H7 (cell line): ENCODE measurements at places on chromosomes 12 and 14. TPM values are rescaled to one million over a fixed set of nuclear protein-coding genes. Genes with fewer than 3 reads are reported as not detected.

DNA sequence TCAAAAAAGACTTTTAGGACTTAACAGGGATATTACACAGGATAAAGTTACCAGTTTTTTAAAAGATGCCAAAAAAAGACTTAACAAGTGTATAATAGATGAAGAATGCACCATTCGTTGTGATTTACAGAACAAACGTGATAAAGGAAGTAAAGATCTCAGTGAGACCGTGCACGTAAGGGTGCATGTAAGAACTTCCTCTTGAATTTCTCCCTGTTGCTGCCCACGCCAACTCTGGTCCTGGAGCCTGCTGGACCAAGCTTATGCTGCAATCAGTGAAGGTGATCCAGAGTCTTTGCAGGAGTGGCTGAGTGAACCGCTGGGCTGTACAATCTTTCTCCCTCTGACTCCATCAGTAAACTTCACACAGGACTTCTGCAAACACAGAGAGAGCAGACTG, 593.7 kb downstream of the TMEM121 start:
- DNase-seq, result no peak

GRCh38 chr14:71380271-71380670, 473.0 kb downstream of the PCNX1 start:
- no peak for DNase-seq

GRCh38 chr14:22388669-22389595, 200.1 kb downstream of the DAD1 start:
- DNase-seq, result no peak

DNA sequence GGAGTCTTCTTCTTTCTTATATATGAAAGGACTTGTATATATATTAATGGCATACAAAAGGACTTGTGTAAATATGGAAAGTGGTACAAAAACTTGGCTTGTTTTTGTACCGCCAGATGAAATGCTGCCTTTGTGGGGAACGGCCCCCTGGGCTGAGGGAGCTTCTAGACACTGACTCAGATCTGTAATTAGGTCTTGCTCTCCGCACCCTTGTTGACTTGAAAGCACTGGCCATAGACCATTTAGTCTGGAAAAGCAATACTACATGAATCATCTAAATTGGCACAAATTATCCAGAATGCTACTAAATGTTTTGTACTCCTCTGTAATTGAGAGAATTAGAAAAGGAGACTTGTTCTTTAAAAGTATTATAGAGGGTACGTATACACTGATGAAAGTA, 399.9 kb upstream of the RGS6 start:
- no peak for DNase-seq

YARS2 gene
- total RNA-seq, result 72.7 and 85.8 TPM in 2 replicates

DNA sequence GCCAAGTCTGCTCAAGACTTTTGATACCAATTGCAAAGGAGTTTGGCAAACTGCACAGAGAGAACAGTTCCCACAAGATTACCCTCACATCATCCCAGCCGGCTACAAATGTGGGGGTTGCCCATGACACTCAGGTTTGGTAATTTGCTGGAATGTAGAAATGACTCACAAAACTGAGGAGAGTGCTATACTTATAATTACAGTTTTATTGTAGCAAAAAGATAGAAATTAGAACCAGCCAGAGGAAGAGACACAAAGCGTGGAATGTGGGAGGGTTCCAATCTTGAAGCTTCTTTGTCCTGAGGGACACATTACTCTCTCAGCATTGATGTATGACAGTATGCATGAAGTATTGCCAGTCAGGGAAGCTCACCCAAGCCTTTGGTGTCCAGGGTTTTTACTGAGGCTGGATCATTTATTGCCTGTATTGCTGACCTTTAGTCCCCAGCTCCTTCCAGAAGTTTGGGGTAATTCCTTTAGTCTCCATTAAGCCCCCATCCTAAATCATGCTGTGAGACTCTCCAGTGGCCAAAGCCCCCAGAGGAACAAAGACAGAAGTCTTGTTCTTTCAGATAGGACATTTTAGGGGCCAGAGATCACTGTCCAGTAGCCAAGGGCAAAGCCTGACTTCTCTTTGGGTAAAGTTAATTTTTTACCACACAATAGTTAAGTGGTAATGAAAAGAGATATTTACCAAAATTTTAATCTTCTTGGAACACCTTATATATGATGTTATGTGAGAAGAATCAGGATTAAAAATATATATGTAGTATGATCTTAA, 9.9 kb downstream of the TBK1 start:
- DNase-seq, result no peak

NANOG gene
- 147 and 178 TPM in 2 replicates for total RNA-seq

- DNase-seq, result no peak
Measured at GRCh38 chr14:71733210-71733883, 198.9 kb upstream of the RGS6 start.

DNA sequence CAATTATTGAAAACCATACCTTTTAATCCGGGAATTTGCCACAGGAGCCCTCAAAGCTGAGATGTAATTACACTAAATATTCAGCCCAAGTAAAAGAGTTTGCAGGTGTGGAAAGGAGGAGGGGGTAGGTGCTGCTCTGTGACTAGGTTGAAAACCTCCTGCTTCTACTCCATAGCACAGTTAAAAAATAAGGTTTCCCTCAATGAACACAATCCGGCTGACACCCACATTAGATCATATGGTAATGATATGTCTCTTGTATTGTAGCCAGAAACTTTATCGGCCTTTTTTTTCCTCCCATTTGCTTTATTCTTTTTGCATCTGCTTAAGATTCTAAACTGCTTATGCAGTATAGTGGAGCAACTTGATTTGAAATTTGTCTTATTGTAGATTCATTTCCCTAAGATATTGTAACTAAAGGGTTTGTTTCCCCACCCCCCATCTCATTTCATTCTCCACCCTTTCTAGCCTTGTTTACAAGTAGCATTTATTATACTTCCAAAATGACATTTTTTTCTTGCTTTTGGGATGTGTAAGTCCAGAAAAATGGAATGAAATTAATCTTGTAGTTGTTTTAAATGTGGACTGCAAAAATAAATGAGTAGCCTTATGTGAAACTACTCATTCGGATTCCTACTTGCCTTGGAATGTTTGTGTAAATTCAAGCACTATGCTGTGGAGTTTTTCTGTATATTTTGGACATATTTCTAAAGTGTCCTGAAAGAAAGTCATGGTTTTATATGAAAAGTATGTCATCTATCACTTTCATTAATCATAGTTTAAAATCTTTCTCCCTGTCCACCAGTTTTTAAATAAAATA, at the start of gene DCN:
TSS of gene DCN (minus strand) at position 182 of the 820 bp plus-strand sequence. CDS start 4,265 bp downstream, outside the sequence.
- DNase-seq, result no peak

GRCh38 chr12:123034865-123035264, 54.4 kb downstream of the ARL6IP4 start:
- no peak for DNase-seq

PTGER2 gene
- 0.24 and 1.9 TPM in 2 replicates for total RNA-seq

DNA sequence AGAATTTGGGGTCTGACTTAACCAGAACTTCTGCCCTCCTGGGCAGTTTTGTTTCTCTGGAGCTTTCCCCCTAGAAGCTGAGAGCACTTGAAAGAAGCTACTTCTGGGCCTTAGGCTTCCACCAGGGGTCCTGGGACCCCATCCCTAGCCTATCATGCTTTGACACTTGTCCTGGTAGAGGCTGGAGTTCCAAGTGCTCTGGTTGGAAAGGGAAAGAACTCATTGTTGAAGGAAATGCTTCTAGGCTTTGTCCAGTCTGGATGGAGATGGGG, 1.4 kb upstream of the COL2A1 start:
- DNase-seq, result no peak

DNA sequence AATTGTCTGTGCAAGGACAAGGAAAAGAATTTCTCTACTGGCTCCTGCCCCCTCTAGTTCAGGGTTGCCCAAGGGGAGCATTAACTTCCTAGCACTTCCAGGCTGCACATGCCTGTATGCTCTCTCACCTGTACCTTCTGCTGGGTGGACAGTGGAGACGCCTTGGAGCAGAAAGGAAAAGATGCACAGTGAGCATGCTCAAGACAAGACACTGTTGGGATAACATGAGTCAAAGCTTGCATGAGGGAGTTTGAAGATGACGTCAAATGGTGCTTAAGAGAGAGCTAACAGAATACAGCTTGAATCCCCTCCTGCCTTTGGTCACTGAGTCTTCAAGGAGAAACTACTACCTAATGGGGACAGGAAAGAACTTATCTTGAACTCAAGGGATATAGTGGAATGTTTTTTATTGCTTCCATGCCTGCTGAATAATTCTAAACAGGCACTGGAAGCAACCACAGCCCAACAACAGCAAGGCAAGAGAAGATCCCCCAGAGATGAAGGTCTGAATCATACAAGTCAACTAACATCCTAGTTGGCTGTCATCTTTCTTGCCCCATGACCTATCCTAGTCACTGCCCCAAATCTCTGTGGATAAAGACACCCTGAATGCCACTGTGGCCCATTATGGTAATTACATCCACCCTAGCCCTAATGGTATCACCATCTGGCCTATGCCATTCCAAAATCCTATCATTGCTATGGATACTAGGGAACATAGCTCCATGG, 23.5 kb downstream of the RPS6KA5 start:
- DNase-seq, result no peak

GRCh38 chr12:64103825-64104740, 118.0 kb downstream of the KICS2 start:
- DNase-seq, result no peak

DNA sequence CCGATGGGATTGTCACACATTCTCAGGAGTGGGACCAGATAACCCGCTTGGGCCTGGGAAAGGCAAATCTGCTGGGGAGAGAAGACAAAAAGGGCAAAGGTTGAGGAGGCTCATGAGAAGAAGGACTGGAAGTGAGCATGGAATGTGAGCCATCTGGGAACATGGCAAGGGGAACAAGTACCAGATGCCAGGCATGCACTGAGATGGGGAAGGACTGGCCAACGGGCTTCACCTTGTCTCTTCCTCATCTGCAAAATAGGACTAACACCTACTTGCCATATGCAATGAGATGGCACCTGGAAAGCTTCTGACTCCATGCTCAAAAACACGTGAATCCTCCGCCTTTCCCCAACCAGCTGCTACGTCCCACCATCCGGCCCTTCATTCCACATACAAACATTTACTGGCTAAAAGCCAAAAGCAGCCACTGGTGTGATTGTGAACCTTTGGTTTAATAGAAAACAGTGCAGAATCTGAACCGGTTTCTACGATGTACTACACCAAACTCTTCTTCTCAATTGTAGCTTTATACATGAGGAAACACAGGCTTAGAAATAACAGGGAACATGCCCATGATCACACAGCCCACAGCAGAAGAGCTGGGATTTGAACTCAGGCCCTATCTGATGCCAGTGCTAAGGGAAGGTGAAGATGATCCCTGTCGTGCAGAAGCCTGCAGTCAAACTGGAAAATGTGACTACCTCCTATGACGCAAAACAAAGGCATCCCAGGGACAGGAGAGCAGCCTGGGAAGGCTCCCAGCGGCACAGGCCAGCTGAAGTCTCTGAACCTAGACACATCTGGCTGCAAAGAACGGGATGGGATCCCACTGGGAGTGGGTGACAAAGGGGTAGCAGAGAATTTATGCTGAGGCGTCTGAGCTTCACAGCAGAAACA, 112.1 kb downstream of the TTC7B start:
- no peak for DNase-seq

- DNase-seq, result peak; percentile 36
Measured at GRCh38 chr12:52244615-52244994, 11.6 kb downstream of the KRT7 start.

DNA sequence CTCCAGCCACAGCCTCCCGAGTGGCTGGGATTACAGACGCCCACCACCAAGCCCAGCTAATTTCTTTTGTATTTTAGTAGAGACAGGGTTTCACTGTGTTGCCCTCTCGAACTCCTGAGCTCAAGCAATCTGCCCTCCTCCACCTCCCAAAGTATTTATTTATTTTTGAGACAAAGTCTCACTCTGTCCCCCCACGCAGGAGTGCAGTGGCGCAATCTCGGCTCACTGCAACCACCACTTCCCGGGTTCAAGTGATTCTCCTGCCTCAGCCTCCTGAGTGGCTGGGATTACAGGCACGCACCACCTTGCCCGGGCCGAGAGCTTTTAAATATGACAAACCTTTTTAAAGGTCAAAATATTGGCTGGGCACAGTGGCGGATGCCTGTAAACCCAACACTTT, 14.6 kb downstream of the NUMB start:
- no peak for DNase-seq

DNA sequence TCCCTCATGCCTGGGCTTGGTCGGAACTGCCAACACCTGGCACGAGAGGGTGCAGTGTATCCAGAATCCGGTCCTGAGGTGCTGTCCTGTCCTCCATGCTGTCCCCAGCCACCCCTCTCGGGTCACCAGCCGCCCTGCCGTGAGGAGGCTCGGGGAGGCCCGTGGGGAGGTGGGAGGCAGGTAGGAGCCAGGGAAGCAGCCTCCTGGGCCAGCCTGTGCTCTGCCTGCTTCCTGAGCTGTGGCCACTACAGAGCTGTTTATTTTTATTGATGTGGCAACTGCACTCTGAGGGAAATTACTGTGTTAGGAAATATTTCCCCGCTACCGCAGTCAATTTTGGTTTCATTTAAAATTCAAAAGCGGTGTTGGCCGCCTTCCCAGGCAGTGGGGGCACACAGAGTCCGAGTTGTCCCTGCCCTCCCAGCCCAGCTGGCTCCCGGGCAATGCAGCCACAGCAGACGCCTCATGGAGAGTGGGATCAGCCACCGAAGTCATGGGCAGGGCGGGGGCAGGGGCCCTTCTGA, 18.3 kb downstream of the NOC4L start:
- no peak for DNase-seq

GRCh38 chr12:124284368-124284767, 10.5 kb upstream of the RFLNA start:
- DNase-seq, result no peak
